ENCODE measurements at places on chromosomes 13 and 19.

DNA sequence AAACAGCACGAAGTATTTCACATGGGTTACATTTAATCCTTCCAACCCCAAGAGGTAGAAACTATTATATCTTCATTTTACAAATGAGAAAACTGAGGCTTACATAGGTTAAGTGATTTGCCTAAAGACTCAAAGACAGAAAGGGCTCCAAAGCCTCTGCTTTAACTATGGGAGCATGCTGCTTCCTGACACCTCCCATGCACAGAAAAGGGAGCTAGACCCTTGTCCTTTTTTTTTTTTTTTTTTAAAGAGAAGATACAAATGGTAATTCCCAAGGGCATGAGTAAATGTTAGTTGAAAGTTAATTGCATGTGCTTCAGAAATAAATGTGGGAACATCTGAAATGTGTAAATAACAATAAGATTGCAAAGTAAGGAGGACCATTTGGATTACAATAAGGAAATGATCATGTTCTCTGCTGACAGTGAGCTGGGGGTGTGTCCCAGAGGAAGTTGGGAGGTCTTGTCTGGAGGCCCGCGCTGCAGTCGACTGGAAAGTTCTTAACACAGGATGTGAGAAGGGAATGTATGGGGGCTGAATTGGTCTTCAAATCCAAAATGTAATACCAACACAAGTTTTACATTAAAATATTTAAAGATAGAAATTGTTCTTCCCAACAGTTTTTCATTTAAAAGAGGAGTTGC lies 500.3 kb downstream of the KLF12 start:
- DNase-seq = no peak

DNA sequence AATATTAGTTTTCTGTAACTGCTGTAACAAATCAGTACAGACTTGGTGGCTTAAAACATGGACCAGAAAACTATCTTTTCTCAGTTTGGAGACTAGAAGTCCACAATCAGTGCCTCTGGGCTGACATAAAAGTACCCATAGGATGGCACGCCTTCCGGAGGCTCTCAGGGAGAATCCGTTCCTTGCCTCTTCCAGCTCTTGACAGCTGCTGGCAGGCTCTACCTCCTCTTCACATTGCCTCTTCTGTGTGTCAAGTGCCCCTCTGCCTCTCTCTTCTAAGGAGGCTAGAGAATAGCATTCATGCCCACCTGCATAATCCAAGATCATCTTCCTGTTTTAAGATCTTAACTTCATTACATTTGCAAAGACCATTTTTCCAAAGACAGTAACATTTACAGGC lies 1194.2 kb downstream of the EFNB2 start:
- no peak for DNase-seq

DNA sequence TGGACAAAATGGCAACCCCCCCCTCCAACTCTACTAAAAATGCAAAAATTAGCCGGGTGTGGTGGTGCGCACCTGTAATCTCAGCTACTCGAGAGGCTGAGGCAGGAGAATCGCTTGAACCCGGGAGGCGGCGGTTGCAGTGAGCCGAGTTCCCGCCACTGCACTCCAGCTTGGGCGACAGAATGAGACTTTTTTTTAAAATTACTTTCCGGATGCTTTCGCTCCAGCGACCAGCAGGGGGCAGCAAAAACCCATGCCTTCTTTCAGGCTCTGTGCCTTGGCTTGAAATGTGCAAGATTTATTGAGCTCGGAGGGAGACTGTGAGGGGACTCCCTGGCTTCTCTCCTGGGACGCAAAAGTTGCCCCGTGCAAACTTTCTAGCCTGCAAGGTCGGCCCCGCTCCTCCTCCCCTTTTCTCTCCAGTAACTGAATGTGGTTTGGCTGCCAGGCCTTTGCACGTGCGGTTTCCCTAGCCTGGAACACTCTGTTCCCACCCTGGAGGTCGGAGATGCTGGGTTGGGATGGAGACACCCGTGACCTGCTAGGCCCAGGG lies 61.4 kb upstream of the NFIC start:
- DNase-seq = peak; percentile 71

GRCh38 chr13:80737513-80737912 lies 396.6 kb upstream of the SPRY2 start:
- no peak for DNase-seq

DNA sequence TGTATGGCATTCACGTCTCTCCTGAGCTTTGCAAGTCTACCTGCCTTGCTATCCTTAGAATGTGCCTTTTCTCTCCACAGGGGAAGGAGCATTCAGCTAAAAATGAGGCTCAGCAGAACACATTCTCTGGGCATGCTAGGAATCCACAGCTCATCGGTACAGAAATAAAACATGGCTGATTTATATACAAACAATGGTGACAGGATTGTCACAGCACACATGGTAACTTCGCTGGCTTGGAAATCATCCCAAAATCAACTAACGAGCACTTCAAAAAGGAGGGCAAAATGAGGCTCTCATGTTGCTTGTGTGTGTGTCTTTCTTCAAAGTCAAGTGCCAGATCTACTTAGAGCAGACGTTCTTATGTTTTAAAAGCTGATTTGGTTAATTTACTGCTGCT lies 373.0 kb downstream of the FGF14 start:
- DNase-seq = no peak

DNA sequence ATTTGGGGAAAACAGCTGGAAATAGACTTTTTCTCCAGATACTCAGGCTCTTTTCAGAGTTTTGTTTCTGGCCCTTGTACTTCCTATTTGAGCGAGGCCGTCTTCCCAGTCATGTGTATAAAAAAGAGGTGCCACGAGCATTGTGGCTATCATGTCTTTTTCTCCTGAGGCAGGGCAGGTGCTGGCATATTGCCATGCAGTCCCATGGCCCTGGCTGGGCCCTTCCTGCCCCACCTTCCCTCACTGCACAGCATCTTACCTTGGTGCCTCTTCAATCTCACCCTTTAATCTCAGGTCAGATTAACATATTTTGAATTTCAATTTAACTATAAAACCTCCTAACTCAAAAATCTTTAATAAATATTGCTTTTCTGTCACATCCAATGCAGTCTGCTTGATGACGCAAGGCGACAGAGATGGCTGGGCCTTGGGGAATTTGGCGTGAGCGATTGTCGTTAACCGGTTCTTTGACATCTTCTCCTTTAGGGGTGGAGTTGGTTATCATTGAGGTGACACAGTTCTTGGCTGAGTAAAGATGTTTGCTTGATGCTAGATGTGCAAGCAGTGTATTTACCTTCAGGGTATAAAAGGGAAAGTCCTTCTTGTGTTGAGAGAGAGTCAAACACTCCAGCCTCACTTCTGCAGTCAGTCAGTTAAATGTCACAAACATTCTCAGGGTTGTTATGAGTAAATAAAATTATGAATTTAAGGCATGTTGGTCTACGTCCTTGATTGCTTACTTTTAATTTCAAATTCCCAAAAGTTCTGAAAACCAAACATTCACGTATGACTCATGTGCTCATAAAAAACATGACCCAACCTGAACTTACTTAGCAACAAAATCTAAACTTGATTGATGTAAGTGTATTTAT lies 289.9 kb downstream of the MYO16 start:
- peak; percentile 65 for DNase-seq

DNA sequence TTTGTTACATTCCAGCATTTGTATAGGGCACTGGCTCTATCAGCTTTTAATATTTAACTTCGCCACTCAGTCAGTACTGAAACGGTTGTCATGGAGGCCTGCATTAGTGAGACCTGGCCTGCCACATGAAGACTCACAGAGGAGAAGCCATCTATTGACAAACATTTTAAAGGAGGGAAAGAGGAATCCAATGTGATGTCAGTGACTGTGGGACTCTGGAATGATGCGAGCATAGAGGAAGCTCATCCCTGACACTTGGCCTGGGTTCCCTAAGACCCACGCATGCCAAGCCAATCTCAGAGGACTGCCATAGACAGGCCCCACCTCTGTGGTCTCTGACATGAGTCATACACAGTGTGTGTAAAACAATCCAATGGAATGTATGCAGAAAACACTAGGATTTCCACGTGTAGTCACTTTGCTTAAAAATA lies 7.9 kb upstream of the DPY19L3 start:
- DNase-seq = no peak

- no peak for DNase-seq
These were observed 317 bp downstream of the LYL1 start for GRCh38 chr19:13102416-13102665.

Measured in endothelial cell of umbilical vein (primary cell).